ENCODE measurements at places on chromosomes 4 and X.

DNA sequence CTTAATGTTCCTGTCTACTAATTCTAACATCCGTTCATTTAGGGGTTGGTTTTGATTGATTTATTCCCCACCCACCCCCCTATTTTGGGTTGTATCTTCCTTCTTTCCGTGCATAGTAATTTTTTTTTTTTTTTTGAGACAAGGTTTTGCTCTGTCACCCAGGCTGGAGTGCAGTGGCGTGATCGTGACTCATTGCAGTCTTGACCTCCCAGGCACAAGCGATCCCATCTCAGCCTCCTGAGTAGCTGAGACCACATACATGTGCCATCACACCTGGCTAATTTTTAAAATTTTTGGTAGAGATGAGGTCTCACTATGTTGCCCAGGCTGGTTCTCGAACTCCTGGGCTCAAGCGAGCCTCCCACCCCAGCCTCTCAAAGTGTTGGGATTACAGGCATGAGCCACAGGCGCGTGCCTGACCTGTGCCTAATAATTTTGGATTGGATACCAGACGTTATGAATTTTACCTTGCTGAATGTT, 79.9 kb downstream of the ZFX start:
- DNase-seq: no peak

DNA sequence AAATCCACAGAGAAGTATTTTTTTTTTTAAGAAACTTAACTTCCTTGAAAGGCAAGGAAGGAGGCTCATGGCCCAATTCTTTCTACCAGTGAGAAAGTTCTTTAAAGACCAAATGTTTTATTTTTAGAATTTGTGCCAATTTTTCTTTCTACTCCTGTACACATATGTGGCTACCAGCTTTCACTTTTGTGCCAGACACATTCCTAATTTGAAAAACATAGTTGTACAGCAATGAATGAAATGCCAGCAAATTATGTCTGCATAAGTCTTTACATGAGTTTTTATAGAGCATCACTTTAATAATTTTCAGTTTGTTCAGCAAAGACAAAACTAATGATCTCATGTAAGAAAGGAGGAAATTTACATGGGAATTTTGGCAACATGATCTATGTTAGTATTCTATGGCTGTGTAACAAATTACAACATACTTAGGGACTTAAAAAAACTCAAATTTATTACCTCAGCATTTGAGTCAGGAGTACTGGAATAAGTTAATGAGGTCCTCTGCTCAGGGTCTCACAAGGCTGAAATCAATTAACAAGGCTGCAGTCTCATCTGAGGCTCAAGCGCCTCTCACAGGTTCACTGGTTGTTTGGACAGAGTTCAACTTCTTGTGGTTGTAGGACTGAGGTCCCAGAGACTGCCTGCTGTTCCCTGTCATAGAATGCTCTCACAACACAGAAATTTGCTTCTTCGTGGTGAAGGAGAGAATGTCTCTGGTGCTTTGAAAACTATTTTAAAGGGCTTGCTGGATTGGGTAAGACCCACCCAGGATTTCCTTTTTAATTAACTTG, 678.2 kb upstream of the FAM241A start:
- DNase-seq: no peak

DNA sequence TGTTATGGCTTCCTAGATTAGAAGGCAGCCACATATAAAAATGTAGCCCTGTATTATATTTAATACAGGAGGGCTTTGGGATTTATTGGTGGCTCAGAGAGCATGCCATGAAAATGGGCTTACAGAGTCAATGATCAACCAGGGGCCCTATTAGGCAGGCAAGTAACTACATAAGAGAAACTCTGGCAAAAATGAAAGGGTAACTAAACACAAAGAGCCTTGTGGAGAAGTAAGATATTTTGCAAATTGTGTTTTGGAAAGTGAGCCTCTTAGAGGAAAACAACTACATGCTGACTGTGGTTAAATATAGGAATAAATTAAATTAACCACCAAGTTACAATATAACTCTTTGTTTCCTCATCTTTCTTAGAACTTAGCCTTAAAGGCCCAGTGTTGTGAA, 5.5 kb downstream of the SAT1 start:
- DNase-seq: no peak

DNA sequence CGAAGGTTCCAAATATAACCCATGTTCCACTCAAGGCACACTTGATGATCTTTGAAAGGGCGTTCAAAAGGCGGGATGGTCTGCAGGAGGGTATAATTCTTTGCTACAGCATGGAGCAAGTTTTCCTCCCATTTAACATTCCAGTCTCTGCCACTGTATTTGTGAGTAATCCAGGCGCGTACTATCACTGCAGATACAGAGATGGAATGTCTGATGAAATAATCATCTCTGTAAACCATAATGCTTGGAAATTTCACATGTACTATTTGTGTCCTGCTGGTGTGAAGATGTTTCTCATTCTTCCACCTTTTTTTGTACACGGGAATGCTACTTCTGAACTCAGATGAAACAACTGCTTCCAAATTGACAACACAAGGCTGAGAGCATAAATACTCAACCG, 15.5 kb downstream of the SEL1L3 start:
- DNase-seq: no peak

GRCh38 chr4:159444678-159445077, 341.8 kb downstream of the RAPGEF2 start:
- DNase-seq: no peak

- DNase-seq: no peak
Measured at GRCh38 chr4:76856243-76857073, 41.5 kb downstream of the SOWAHB start.

DNA sequence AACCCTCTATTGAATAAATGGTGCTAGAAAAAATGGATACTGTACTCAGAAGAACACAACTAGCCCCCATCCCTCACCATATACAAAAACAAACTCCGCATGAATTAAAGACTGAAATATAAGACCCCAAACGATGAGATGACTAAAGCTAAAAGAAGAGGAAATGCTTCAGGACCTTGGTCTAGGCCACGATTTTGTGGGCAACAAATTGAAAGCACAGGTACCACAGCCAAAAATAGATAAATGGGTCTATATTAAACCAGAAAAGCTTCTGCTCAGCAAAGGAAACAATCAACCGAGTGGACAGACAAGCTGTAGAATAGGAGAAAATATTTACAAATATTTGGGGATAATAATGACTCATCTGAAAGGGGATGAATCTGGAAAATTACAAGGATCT, 86.4 kb upstream of the DHRSX start:
- no peak for DNase-seq

- DNase-seq: no peak
Measured at GRCh38 chr4:21544415-21544814, 404.2 kb downstream of the KCNIP4 start.

DNA sequence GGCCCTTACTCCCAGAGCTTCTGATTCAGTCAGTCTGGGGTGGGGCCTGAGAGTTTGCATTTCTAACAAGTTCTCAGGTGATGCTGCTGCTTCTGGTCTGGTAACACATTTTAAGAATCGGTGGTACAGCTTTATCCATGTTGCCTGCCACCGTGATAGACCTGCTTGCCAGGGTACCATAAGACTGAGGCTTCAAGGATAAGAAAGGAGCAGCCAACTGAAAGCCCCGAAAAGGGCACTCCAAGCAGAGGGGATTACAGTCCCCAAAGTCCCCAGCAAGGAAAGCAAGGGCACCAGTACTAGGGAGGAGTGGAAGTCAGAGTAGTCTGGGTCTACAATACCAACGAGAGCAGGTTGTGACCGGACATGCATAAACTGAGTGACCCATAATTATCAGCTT, 49.8 kb downstream of the APOO start:
- DNase-seq: no peak

- DNase-seq: no peak
Measured at GRCh38 chr4:11741190-11741652, 312.5 kb upstream of the HS3ST1 start.

DNA sequence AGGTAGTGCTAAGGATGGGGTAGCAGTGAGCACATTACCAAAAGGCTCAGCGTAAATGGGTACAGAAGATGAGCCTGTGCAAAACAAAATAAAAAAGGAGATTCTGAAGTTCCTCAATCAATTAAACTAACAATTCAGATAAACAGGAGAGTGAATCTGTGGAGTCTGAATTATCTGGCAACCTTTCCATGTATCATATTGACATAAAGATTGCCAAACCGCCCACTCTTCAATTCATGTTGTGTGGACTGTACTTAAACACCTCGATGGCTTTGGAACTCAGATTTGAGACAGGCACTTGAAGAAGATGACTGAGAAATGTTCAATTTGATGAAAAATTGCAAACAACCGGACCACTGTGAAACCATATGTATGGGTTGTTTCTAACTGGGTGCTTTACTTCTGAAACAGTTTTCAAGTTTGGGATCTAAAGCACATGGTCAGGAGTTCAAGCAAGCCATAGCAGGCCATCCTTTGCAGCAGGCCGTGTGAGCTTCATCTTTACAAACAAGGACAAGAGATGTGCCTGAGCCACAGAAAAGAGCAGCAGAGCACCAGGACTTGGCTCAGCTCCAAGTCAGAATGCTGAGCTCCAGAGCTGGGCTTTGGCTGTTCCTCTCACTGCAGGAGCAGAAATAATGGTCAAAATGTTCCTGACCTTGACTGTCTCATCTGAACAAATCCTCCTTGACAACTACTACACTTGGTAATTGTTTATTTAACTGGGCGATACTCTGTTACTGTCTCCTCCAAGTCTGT, 108.1 kb downstream of the MGST2 start:
- DNase-seq: no peak

GRCh38 chr4:5890063-5890727, 2.7 kb downstream of the CRMP1 start:
- peak; percentile 36 for DNase-seq

DNA sequence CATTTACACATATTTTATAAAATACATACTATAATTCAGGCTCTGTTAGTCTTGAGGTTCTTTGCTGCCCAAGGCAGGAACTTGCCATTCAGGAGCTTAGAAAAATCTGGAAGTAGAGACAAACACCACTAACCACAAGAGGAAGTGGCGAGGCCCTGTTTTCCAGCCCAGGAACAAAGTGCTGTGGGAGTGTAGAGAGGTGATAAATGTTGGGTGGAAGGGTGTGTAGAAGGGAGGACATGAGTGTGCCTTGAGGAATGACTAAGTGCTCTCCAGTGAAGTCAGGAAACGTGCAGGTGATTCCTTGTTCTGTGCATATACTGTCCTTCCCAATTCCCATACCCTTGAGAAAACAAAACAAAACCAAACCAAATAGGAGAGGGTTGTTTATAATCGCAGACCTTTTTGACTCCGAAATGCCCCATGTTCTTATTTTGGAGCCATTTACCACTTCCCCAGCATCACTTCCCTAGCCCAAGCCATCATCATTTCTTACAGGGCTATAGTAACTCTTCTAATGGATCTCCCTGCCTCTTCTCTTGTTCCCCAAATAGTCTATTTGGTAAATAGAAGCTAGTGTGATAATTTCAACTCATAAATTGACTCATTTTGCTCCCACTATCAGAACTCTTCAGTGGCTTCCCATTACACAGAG, 83.2 kb downstream of the GPAT3 start:
- DNase-seq: no peak

- no peak for DNase-seq
Measured at GRCh38 chr4:54173281-54173912, 55.7 kb upstream of the PDGFRA start.

DNA sequence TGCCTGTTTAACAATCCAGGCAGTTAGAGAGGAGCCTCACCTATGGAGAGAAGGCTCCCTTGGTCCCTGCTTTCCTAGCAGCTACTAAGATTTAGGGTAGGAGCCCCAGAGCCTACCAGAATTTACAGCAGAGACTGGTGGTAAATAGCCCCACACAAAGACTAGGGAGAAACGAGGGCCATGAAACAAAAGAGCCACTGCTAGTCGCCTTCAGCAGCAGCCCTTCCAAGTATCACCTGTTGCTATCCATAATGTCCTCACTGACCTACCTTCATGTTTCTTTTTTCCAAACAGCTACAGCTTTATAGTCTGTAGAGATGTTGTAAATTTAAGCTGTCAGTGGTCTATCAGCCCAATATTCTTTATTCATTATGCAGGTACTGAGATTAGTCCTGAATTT, 25.3 kb downstream of the ARHGEF6 start:
- no peak for DNase-seq

DNA sequence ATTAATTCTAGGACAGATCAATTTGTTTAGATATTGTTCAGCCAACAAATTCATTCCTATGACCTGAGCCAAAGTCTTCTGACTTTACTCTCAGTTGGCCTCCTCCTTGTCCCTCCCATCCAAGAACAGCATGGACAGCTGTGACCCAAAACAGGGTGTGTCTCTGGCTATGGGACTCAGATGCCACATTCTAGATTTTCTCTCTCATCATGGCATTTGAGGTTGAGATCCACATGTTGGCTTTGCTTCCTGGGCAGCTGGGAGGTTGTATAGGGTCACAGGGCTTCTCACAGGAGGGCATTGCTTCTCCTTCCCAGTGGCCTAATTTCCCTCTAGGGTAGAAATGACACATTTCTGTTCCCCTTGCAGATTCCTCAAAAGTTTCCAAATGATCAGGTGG, 22.6 kb upstream of the EGF start:
- no peak for DNase-seq

DNA sequence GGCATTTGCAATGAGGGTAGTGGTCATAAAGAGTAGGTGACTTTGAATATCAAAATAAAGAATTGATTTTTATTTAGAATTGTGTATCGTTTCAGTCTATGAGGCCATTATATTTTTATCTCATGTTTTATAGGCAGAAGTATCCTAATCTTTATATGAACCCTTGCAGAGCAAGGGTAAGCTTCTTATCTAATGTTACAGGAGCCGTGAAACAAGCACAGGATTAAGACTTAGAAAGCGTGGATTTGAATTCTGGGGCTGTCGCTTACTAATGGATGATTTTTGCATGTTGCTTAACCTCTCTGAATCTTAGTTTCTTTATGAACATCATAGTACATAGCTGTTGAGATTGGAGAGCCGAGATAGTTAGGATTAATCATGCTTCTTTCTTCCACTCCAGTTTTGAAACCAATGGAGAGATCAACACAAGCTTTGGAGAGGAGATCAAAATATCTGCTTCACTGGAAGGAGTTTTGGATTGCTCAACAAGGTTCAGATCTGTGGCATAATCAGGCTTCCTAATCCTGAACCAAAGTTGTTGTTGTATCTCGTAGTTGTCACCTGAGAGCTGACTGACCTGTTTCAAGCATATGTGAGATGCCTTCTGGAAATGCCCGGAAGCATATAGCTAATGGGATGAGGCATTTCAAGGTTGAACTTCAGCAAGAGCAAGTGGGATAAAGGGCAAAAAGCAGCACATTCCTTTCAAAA, 166.9 kb upstream of the GK2 start:
- DNase-seq: no peak

DNA sequence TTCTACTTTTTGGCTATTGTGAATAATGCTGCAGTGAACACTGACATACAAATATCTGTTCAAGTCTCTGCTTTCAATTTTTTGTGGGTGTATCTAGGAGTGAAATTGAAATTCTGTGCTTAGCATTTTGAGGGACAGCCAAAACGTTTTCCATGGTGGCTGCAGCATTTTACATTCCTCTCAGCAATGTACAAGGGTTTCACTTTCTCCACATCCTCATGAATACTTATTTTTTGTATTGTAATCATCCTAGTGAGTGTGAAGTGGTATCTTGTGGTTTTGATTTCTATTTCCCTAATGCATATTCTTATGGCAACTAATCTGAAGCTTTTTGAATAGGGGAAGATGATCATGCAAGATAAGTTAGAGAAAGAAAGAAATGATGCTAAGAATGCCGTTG, 40.3 kb downstream of the HSPA4L start:
- no peak for DNase-seq

- DNase-seq: no peak
Measured at GRCh38 chr4:104217526-104217925, 277.2 kb downstream of the CXXC4 start.

- DNase-seq: no peak
Measured at GRCh38 chr4:140626661-140627376, 58.1 kb upstream of the UCP1 start.

Measured in DMS79 (cell line).